ENCODE measurements at places on chromosomes 3 and 15. TPM values are rescaled to one million over a fixed set of nuclear protein-coding genes. Genes with fewer than 3 reads are reported as not detected.

Gene ACP3
- total RNA-seq: 3.5 TPM

- no peaks in the 10 kb centered on the region for H3K36me3 ChIP-seq
- H3K27me3 ChIP-seq: no peaks in the 10 kb centered on the region
- peaks cover 2% of the 10 kb centered on the region for H3K4me1 ChIP-seq
- H3K27ac ChIP-seq: no peak overlapping the region
These were observed 160.7 kb upstream of the COL8A1 start for GRCh38 chr3:99477650-99478049.

GRCh38 chr15:71279757-71280141 lies 164.5 kb downstream of the THSD4 start:
- no peak overlapping the region for H3K4me3 ChIP-seq
- peaks cover 2% of the 10 kb centered on the region for H3K36me3 ChIP-seq
- H3K4me1 ChIP-seq: peaks cover 18% of the 10 kb centered on the region
- no peak overlapping the region for H3K27ac ChIP-seq
- no peak for DNase-seq

DNA sequence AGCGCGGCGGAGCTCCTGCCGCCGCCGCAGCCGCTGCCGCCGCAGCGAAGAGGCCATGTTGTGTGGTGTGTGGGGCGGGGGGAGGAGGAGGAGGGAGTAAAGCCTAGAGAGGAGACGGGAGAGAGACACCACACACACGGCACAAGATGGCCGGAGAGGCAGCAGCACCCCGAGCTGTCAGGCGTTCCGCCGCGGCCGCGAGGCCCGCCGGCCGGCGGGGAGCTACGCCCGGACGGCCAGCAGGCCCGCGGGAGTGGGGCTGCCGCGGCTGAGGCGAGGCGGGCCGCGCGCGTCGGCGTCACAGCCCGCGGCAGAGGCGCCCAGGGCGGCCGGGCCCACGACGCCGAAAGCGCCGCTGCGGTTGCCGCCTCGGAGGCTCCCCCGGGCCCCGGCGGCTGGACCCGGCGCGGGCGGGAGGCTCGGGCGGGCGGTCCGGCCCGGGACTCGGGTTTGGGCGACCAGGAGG lies 17.4 kb upstream of the CHD2 start:
- no peak for DNase-seq
- H3K36me3 ChIP-seq: no peaks in the 10 kb centered on the region
- no peaks in the 10 kb centered on the region for H3K27me3 ChIP-seq
- peaks cover 4% of the 10 kb centered on the region for H3K4me1 ChIP-seq
- H3K4me3 ChIP-seq: peak overlapping the region; percentile 81
- peak overlapping the region; percentile 89 for H3K27ac ChIP-seq

GRCh38 chr3:133849346-133849745 lies 43.7 kb downstream of the SRPRB start:
- H3K4me3 ChIP-seq: no peak overlapping the region
- peaks cover 8% of the 10 kb centered on the region for H3K27me3 ChIP-seq
- H3K27ac ChIP-seq: no peak overlapping the region
- no peaks in the 10 kb centered on the region for H3K36me3 ChIP-seq
- no peaks in the 10 kb centered on the region for H3K4me1 ChIP-seq
- DNase-seq: no peak

- no peak overlapping the region for H3K4me3 ChIP-seq
- no peak overlapping the region for H3K27ac ChIP-seq
- no peaks in the 10 kb centered on the region for H3K36me3 ChIP-seq
- no peaks in the 10 kb centered on the region for H3K27me3 ChIP-seq
- no peaks in the 10 kb centered on the region for H3K4me1 ChIP-seq
These were observed 130.8 kb downstream of the SNRK start for GRCh38 chr3:43417133-43417532.

DNA sequence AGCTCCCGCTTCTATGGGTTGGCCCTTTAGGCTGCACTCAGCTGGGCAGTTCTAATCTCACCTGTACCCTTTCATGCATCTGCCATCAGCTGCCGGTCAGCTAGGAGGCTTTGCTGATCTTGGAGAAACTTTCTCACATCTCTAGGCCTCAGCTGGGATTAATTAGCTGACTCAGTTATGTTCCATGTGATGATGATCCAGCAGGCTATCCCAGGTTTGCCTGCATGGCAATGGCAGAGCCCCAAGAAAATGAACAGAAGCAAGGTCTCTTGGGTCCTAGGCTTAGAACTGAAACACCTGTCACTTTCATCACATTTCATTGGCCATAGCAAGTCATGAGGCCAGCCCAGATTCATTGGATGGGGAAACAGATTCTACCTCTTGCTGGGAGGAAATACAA lies 304.6 kb upstream of the TBC1D5 start:
- no peaks in the 10 kb centered on the region for H3K36me3 ChIP-seq
- H3K4me3 ChIP-seq: no peak overlapping the region
- DNase-seq: no peak
- no peaks in the 10 kb centered on the region for H3K27me3 ChIP-seq
- no peaks in the 10 kb centered on the region for H3K4me1 ChIP-seq

All from fibroblast of lung (primary cell).